ENCODE measurements at places on chromosomes 11 and 22. TPM values are rescaled to one million over a fixed set of nuclear protein-coding genes. Genes with fewer than 3 reads are reported as not detected.

DNA sequence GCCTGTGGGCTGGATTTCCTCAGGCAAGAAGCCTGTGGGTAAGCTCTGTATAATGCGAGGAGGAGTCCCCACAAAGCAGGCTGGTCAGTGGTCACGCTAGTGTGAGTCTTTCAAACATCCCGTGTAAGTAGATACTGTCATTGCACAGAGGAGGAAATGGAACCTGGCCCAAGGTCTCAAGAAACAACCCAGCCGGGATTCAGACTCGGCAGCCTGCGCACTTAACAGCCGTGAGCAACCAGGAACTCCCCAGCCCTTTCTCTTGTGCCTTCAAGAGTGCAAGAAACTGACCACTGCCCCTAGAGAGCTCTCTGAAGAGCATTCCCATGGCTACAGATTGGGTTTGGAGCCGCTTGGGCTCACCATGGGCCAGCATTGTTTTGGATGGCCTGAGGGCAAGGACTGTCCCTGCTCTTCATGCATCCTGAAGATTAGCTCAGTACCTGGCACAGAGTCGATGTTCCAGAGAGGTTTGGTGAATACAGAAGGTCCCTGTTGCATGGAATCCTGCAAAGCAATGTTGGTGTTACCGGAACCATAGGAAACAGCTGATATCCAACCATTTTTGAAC, 6.0 kb downstream of the MPST start:
- peak; percentile 31 for DNase-seq

DNA sequence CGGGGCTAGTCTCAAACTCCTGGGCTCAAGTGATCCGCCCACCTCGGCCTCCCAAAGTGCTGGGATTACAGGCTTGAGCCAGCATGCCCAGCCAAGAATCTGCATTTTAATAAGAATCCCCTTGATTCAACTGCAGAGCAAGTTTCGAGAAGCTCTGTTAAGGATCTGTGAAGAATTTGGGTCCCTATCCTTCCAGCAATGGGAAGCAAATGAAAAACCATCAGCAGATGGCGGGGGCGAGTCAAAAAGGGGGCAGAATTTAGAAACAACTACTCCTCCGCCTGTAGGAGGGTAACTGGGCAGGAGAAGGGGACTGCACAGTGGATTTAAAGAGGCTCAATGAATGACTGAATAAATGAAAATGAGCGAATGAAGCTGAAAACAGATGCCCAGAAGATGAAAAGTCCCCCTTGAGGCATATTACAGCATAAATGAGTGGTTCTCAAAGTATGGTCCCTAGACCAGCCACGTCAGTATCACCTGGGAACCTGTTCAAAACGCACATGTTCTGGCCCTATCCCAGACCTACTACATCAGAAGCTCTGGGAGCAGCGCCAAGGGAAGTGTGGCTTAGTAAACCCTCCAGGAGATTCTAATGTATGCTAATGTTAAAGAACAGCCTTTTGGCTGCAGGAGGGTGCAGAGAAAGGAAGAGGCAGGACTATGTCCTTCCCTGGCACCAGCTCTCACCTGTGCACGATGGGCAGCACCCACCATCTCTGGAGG, 15.0 kb downstream of the VWCE start:
- no peak for DNase-seq

GRCh38 chr11:108926841-108927577, 262.1 kb downstream of the DDX10 start:
- peak; percentile 19 for DNase-seq

DNA sequence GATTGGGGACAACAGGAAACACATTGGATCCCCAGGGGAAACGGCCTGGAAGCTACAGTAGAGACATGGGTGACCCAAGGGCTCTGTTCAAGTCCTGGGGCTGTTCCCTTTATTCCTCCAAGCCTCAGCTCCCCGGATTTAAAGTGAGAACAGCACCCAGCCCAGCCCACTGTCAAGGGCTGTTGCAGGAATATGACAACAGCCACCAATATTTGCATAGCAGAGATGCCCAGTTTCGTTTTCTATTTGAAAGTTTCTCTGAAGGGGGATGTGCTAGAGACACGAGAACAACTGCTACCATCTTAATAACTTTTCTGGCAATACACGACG, 81.1 kb upstream of the WNT7B start:
- DNase-seq: no peak

DNA sequence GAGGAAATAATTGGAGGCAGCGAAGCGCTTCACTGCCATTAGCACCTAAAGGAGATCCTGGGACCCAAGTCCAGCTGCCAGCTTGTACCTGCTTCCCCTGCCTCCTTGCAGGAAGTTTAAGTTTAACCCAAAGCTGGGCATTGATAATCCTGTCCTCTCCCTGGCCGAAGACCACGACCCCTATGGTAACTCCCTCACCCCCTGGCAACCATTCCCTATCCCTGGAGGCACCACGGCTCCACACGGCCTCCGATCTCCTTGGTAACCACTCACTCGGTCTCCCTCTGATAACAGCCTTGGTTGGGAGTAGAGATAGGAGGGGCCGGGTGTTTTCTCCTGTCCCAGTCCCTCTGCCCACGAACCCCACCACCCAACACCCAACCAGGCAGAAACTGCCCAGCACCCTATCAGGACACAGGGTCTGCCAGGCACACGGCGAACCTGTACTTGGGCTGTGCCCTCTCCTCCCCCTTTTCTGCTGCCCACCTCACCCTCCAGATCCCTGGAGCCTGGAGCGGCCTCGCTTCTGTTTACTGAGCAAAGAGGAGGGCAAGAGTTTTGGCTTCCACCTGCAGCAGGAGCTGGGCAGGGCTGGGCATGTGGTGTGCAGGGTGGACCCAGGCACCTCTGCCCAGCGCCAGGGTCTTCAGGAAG, 833 bp downstream of the NHERF4 start:
- DNase-seq: no peak

The FXYD6 gene
- polyA plus RNA-seq: 114 TPM

Data from left kidney (tissue), 8 donors.